HuH-7.5 (cell line): ENCODE measurements at places on chromosomes 7 and 10.

DNA sequence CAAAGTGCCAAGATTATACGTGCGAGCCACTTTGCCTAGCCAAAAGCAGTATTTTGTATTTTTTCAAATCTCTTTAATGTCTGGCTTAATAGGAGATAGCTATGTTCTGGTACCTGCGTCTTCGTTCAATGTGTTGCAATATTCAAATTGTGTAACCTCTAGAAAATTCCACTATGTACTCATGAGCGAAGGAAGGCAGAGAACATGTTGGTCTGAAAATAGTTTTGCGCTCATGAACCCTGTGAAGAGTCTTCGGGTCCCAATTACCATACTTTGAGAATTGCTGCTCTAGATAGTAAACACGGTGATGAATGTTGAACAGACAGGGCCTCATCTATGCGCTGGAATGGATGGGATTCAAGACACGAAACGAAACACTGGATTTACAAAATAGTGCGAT lies 2.7 kb upstream of the SUV39H2 start:
- DNase-seq = no peak

GRCh38 chr10:119521443-119522204 lies 20.9 kb downstream of the RGS10 start:
- DNase-seq = no peak

DNA sequence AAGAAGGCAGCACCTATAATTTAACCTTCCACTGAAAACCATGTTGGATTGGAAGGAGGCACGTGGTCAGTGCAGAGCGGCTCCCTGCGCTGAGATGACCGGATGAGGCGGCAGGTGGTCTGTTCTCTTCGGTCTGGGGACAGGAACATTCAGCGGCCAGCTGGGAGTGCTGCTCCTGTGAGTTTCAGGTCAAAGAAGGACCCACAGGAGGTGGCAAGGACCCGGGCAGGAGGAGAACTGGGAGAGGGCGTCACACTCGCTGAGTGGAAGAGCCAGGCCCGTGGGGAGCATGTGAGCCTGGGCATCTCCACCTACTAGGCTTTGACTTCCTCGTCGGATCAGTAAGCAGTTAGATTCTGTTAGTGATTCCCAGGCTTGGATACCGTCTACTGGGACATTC lies 113.4 kb upstream of the SHH start:
- no peak for DNase-seq

DNA sequence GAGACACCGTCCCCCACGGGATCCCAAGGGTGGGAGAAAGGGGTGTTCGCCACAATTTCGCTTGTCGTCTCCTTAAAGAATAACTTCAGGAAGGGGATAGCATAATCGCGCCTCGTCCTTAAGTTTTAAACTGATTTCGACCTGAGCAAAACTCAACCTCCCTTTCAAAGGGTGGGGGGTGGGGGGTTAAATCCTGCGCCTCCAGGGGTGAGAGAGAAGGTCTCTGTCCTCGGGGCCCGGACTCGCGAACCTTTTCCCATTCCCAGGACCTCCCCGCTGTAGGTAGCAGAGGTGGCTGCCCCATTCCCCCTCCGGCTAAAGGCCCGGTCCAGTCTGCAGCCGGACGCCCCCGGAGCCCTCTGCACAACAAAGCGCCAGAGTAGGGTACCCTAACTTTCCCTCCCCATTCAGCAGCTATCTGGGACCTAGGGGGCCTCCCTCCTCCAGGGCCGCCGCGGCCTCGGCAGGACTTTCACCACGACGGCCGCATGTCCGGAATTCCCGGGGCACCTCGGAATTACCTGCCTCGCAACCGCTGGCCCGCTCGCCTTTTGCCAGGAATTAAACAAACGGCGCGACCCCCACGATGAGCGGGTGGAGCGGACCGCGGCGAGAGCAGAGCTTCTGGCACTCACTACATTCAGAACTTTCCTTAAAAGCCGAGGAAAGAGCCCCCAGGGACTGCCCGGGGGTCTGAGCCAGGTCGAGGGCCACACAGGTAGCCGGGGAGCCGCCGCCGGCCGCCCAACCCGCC lies 1.7 kb downstream of the CDK6 start:
- DNase-seq = peak; percentile 34

- DNase-seq = no peak
Measured at GRCh38 chr7:91656541-91657482, 223.7 kb downstream of the MTERF1 start.

DNA sequence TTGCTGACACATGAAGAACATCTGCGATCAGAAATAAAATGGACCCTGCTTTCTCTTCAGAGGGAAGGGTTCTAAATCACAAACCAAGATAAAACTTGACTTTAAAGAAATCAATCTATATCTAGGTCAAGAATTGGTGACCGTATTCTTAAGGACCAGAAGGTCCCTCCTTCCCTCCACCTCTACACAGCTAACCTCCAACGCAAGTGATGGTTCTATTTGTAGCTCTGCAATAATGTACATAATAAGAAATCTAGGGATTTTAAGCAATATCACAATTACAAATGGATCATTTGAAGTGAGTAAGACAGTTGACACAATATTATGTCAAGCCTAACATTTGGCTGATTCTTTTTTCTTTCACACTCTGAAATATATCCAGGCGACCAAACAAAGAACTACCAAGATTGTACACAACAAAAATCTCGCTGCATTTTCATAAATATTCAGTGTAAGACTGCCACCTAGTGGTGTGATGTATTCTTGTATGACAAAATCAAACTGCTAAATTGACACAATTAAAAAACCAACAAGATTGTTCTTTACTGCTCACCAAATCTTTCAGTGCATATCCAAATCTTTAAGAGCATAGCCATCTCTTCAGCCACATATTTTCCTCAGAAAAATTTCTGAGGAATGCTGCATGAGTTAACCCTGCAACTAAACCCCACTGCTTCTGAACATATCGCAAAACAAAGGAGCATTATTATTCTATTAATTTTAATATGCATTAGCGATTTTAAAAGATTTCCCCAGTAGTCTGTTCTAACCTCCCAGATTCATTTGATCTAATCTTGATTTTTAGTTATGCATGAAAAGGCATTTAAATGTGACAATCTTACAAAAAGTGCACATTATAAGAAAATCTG lies 44.5 kb downstream of the ICA1 start:
- no peak for DNase-seq

GRCh38 chr7:155533827-155534690 lies 12.3 kb downstream of the CNPY1 start:
- peak; percentile 89 for DNase-seq

GRCh38 chr10:100483876-100484666 lies 21.3 kb downstream of the WNT8B start:
- DNase-seq = no peak

GRCh38 chr7:10015687-10016086 lies 958.0 kb upstream of the PHF14 start:
- DNase-seq = no peak

GRCh38 chr10:69226919-69227450 lies 6.9 kb downstream of the HKDC1 start:
- DNase-seq = no peak

- no peak for DNase-seq
Measured at GRCh38 chr7:157089100-157089610, 49.6 kb upstream of the UBE3C start.

- no peak for DNase-seq
Measured at GRCh38 chr10:30435073-30435422, 1.1 kb downstream of the MAP3K8 start.

GRCh38 chr10:127254276-127254675 lies 57.9 kb upstream of the INSYN2A start:
- no peak for DNase-seq

GRCh38 chr7:137147338-137147720 lies 196.2 kb downstream of the PTN start:
- DNase-seq = no peak

GRCh38 chr10:125621052-125621451 lies 61.9 kb downstream of the TEX36 start:
- no peak for DNase-seq

GRCh38 chr7:102450242-102450641 lies 14.4 kb downstream of the ALKBH4 start:
- DNase-seq = no peak

- DNase-seq = no peak
Measured at GRCh38 chr7:129045682-129046081, 9.2 kb downstream of the TNPO3 start.

DNA sequence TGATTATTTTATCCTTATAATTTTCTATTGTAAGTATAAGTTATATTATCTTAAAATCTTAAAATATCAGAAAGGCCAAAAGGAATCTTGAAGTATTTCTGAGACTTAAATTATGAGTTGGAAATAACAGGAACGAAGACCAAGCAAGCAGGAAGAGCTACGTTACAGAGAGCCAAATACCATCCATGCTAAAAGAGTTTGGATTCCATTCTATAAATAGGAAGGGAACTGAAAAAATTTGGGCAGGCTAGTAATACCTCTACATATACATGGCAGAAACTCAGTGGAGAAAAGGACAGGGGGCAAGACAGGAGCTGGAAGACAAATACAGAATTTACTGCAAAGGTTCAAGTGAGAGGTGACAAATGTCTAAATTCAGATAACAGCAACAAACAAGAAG lies 16.7 kb downstream of the ITGB1 start:
- DNase-seq = no peak

DNA sequence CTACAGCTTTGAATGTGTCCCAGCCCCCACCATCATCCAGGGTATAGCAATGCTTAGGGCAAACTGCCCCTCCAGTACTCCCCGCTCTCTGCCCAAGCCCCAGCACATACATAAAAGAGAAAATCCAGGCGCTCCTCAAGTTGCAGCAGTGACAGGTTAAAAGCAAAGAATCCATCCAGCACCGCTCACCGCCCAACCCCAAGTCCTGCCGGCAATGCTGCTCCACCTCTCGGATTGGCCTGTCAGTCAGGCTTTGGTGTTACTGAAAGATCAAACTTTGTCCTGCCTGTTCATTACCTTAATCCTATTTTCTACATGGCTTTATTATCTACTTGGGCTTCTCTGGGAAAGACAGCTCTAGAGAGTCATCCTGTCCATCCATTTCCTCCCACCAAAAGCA lies 31.9 kb downstream of the DPCD start:
- no peak for DNase-seq

DNA sequence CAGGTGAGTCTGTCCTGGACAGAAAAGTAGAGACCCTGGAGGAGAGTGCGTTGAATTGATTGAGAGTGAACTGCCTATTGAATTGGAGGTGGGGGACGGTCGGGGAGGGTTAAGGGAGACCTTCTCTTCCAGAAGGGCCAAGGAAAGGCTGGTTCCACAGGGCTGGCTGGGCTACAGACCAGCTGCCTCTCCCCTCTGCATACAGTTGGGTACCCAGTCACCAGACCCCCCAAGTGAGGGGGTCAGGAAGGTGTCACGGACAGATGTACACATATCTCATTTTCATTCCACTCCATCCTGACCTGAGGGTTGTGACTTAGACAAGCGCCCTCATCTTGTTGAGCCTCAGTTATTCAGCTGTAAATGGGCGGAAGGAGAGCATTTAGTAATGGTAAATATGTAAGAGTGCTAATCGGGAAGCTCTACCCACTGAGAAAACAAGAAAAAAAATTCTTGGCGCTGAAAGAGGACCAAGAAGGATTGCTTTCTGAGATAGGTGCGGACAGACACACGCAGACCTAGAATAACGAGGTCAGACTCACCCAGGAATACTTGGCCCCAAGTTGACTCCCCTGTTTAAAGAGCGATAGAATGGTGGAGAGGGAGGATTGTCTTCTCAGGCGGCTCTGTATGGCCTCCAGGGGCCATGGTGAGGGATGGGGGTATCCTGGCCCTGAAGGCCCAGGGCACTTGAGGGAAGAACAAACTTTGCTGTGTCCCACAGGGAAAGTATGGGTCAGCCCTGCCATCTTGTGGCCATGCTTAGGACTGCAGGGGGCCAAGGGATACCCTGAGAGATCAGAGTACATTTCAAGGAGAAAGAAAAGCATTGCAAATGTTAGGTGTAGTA lies 7.2 kb upstream of the MBL2 start:
- peak; percentile 79 for DNase-seq

DNA sequence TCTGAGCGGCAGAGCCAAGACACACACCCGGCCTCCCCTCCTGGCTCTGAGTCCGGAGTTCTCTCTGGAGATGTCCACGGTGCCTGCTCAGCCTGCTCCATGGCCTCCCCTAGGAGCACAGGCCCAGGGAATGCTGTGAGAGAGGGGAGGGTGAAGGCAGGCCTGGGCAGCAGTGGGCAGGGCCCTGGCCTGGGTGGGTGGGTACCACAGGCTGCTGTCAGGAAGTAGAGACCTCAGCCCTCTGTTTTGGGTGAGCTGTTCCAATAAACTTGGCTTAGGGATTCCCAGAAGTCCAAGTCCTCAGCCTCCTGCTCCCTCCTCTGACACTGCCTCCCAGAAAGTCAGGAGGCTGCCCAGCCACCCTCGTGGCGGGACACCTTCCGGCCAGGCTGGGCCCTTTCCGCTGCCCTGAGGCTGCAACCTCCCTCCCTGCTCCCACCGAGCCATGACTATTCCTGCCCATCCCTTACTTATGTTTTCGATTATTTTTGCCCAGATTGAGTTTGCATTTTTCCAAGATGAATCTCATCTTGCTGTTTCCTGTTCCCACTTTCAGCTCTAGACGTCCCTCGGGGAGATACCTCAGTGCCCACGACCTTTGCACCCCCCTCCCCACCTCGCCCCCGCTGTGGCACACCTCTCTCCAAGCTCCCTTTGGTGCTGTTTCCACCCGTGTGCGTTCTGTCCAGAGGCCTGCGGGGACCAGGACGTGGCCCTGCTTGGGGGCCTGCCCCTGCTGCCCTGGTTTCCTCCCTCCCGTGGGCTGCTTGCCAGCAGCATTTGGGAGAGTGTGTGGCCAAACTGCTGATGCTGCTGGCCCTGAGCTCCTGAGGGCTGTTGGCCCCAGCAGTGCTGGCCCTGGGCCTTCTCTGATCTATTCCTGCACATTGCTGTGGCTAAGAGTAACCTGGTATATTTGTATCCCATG lies 5.8 kb upstream of the POLM start:
- no peak for DNase-seq

- DNase-seq = no peak
Measured at GRCh38 chr7:148356303-148356702, 234.3 kb upstream of the C7orf33 start.

DNA sequence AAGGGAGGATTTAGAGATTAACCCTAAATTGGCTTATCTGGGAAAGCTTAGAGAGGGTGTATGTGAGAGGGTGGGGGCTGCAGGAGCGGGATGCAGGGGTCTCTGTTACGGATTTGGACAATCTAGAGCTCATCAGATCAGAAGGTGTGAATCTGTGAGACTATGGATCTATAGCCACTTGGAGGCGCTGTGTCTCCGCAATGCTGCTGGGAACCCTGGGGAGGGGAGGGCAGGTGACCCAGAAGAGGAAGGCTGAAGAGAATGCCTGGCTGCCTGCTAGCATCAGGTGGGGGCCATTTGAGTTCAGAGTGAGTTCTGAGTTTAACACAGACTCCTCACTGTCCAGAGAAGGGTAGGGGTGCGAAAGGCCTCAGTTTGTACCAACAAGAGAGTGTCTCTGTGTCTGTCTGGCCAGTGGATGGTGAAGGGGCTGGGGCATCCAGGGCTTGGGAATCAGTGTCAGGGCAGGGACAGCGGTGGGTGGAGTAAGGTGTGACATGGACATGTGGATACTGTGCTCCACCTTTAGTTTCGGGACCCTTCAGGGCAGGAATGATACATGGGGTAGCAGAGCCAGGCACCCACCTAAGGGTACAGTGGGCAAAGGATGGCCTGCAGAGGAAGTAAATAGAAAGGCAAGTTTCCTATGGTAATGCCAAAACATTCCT lies 187.3 kb upstream of the PRSS58 start:
- DNase-seq = no peak
